CD4-positive, alpha-beta T cell (primary cell): ENCODE measurements at places on chromosomes 1 and 21.
A peak's percentile ranks its signal among the peaks of the same experiment; 100 is the strongest.

DNA sequence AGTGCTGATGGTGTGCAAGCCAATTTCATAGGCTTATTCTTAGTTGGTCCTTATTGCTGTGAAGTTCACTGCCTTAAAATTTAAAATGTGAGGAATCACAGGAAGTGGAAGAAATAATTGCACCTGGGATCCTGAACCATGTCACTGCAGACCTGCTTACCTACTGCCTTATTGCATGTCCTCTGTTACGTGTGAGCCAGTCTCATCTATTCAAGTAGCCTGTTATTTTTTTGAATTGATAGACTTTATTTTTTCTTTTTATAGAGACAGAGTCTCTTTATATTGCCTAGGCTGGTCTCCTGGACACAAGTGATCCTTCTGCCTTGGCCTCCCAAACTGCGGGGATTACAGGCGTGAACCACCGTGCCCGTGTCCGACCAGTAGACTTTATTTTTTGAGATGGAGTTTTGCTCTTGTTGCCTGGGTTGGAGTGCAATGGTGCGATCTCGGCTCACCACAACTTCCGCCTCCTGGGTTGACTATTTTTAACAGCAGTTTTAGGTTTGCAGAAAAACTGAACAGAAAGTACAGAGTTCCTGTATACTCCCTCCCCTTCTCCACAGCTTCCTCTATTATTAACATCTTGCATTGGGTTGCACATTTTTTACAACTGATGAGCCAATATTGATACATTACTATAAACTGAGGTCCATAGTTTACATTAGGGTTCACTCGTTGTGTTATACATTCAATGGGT lies 14.0 kb upstream of the DISC1 start:
- peak; percentile 62 for DNase-seq

DNA sequence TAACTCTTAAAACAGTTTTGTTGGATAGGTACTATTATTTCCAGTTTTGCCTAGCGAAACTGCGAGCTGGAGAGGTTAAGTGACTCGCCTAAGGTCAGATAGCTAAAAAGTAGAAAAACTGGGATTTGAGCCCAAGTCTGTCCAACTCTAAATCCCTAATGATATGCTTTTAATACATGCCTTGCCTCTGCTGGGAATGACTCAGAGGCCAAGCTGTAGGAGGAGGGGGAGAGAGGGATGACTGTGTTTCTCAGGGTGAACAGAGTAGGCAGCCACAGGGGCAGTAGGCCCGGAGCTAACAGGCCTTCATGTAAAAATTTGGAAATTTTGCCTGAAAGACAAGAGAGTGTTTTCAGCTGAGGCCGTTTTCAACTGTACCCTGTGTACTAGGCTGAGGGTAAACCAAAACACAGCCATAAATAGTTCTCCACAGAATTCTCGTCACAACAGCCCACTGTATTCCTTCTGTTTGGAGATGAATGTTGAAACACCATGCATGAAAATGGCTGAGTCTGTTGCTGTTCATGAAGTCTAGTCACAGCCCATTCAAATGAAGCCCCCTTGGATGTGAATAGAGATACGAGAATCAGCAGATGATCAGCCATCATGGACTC lies 107.5 kb upstream of the HOOK1 start:
- DNase-seq, result no peak

DNA sequence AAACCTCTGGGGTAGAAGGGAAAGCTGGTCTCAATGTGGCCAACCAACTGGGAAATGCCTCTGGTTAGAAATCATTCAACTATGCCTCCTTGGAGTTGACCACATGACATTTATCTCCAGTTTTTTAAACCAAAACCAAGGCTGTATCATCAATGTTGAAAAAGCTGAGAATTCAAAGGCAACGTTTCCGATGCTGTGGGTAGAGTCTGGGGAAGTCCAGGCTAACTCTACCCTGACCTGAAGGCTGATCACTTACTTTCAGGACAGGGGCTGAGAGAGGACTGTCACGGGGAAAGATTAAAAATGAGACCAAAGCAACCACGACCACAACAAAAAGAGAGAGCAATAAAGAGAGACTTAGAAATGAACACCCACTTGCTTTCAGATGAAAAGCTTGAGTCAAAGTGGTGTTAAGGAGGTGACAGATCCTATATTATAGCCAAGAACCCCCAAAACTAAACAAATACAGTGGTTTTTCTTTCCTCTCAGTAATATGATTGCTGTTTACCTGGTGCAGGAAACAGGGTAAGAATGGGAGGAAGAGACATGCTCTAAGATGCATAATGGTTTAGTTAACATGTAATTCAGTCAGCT lies 90.8 kb upstream of the TNFSF4 start:
- DNase-seq, result no peak

DNA sequence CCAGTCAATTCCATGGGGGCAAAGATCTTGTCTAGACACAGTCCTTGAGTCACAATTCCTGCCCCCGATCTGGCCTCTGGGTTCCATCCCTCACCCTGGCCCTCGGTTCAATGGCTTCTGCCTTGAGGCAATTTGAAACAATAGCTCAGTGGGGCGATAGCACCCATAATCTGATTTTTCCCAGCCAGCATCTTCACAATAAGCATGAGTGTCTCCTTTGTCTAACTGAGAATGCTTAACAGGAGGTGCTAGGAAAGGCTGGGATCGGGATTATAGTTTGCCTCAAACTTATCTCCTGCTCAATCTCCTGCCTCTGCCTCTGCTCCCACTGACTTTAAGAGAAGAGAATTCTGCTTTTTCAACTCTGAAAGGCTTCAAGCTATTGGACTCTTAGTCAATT lies 293.9 kb upstream of the PROX1 start:
- DNase-seq, result no peak

GRCh38 chr1:167423684-167424619 lies 94.4 kb downstream of the CD247 start:
- DNase-seq, result no peak

GRCh38 chr1:159985473-159985872 lies 31.4 kb upstream of the SLAMF9 start:
- no peak for DNase-seq

DNA sequence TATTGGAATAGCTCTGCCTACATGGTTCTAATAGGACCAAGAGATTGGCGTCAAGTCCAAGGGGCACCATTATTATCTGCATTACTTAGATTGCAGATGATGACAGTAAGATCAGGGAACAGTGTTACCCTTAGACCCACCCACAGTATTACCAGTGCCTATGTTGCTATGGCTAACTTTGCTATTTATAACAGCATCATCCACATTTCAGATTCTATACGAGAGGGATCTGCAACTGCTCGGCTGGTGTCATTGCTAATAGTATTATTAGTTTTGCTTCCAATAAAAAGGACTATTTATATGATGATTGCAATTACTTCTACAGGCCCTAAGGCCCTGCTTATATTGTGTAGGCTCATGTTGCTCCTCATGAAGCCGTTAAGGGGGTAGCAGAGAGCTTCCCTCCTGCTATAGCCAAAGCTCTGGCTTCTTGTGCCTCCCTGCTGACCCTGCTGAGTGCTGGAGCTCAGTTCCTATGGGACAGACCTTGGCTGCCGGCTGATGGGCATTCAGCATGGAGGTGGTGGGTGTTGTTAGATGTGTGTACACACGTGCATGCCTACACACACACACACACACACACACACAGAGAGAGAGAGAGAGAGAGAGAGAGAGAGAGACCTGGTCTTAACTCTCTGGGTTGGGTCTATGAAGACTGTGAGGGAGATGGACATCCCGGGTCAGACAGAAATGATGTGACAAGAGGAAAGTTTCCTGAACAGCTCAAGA lies 1.3 kb downstream of the BCAN start:
- DNase-seq, result no peak

- DNase-seq, result no peak
Observed at GRCh38 chr1:64184003-64184440, 19.4 kb upstream of the UBE2U start.

GRCh38 chr1:8529901-8530300 lies 212.0 kb downstream of the SLC45A1 start:
- no peak for DNase-seq

- DNase-seq, result no peak
Observed at GRCh38 chr1:174954671-174955669, 44.8 kb upstream of the CACYBP start.

GRCh38 chr1:176619261-176619660 lies 156.3 kb downstream of the PAPPA2 start:
- DNase-seq, result no peak

DNA sequence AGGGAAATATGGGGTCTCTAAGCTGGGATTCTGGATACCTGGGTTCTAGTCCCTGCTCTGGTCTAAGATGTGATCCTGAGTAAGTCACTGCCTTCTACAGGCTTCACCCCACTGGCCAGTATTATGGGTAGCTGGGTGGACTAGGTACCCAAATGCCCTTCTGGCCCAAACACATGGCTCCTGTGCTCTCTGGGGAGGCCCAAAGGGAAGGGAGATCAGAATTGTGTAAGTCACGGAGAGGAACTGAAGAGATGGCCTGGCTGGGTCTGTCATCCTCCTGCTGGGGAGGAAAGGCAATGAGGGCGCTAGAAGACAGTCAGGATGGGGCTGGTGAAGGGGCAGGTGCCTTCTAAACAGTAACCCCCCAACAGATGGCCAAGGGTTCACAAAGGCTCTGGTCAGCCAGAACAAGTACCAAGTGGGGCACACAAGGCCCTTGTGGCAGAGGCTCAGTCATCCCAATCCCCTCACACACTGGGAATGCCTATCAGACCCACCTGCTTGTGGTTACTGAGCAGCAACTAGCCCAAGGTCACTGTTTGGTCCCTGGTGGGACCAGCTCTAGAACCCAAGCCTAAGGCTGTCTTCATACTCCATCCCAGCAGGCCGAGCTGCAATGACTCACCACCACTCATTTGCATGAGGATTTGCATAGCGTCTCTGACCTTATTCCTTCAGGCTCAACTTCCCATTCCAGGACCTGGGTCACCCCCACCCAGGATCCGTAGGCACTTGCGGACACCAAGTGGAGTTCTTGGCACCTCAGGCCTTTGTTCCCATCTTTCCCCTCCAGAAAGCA lies 9.2 kb downstream of the MEF2D start:
- DNase-seq, result no peak

DNA sequence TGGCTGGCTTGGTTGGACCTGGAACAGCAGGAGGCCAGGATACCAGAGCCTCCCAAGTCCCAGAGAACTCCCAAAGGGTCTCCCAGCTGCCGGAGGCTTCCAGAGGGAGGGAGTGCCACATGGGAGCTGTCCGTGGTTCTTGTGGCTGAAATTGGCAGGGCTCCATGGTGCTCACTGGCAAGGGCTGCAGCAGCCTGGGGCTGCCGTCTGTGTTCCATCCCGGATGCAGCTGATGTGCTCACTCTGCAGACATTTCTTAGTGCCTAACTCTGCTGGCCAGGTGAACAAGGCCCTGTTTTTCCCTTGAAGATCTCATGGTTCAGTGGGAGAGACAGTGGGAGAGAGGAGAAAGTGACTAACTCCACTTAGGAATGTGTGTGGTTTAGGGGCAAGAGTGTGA lies 261.1 kb downstream of the CAMTA1 start:
- no peak for DNase-seq

DNA sequence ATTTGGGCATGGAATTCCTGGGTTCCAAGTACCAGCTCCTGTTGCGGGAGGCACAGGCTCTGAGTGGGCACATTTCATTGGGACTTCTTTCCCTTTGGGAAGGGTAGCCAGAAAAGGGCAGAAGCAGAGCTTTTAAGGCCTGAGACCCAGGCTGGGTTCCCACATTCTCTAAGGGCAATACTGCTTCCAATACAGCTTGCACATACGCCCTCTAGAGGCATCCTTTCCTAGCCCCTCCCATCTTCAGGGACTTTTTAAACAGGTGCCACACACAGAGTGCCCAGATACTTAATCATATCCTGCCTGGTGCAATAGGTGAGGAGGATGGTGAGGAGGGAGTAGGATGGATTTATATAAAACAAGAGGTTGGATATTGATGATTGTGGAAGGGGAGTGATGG lies 5.7 kb downstream of the GPR88 start:
- no peak for DNase-seq

GRCh38 chr21:41133874-41134522 lies 34.0 kb upstream of the BACE2 start:
- no peak for DNase-seq

DNA sequence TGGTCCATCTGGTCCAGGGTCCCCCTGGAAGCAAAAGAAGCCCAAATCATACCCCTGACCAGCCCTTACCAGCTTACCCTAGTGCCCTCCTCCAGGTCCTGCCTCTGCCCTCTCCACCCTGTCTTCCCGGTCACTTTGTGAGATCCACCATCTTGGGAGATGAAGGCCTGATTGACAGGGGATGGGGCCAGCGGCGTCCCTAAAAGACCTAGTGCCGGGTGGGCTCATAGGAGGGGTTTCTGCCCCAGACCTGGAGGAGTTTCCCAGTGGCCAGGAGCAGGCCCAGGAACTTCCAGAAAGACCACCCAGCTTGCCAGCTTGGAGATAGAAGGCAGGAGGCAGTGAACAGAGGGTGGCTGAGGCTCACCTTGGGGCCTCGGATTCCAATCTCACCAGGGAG lies 5.4 kb downstream of the COL9A2 start:
- DNase-seq, result no peak

GRCh38 chr1:24155011-24155782 lies 12.3 kb upstream of the IL22RA1 start:
- DNase-seq, result no peak

GRCh38 chr1:91057784-91058183 lies 35.9 kb upstream of the ZNF644 start:
- no peak for DNase-seq

DNA sequence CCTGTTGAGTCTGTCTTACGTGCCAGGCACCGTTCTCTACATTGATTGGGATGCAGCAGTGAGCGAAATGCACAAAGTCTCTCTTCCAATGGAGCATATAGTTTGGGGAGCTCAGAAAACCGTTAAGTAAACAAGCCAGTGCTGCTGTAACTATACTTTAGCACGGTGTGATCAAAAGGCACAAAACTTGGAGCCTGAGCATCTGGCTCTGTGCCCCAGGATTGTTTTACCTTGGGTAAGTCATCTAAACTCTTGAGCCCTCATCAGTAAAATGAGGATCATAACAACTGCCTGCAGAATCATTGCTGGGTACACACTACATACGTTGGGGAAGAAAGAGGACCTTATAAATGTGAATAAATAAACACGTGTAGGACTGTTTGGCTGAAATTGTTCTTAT lies 1.8 kb downstream of the HHIPL2 start:
- no peak for DNase-seq

DNA sequence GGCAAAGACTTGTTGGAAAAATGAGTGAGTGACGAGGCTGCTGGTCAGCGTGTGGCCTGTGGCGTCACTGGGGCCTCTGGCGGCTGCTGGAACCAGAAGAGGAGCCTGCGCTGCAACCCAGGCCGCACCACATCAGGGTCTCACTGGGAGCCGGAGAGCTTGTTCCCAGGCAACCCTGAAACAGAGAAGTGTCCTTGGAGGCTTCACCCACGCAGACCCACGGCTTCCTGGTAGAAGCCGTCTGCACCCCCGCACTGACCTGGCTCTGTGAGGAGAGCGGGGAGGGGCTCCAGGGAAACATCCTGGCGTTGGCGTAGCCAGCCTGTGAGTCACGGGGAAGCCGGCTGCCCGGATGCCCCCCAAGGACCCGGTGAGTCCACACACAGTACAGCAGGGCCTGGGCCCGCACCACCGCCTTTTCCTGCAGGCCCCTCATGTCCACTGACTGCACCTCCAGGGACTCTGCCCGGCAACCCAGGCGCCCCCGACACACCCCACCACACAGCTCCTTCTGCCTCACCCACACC lies 57.4 kb downstream of the COL6A1 start:
- DNase-seq, result no peak

GRCh38 chr1:68585351-68585750 lies 88.5 kb upstream of the DEPDC1 start:
- no peak for DNase-seq
